ENCODE measurements at places on chromosomes 6 and 20.

- no peak for DNase-seq
These were observed 219.7 kb downstream of the ZMYND8 start for GRCh38 chr20:47136782-47137181.

DNA sequence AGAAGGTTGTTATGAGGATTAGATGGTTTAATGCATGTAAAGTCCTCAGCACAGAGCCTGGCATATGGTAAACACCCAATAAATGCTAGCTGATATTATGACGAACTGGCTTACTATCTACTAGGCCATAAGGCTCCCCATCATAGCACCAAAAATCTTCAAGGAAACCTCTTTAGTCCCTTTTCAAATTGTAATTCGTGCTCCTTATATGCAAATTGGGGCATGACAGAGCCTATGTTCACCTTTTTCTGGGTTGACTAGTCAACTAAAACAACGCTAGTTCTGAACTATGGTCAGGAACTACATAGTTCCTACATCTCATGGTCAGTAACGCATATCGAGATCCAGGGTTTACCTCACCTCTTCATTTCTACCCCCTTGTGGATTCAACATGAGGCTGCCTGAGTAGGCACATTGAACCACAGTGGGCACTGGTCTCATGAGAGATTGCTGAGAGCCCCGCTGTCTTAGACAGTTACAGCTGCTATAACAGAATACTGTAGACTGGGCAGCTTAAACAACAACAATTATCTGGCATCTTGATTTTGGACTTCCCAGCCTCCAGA is 97.2 kb upstream of the TNFAIP3 start:
- no peak for DNase-seq

DNA sequence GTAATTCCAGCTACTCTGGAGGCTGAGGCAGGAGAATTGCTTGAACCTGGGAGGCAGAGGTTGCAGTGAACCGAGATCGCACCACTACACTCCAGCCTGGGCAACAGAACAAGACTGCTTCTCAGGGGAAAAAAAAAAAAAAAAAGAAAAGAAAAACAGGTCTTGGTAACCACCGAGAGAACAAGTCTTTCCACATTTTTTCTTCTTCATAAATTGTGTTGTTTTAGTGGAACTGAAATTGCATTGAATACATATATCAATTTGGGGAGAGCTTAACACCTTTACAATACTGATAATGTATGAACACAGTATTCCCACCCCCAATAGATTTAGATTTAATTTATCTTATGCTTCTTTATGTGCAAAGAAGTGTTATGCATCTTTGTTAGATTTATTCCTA is 70.0 kb upstream of the PLEKHG1 start:
- no peak for DNase-seq

DNA sequence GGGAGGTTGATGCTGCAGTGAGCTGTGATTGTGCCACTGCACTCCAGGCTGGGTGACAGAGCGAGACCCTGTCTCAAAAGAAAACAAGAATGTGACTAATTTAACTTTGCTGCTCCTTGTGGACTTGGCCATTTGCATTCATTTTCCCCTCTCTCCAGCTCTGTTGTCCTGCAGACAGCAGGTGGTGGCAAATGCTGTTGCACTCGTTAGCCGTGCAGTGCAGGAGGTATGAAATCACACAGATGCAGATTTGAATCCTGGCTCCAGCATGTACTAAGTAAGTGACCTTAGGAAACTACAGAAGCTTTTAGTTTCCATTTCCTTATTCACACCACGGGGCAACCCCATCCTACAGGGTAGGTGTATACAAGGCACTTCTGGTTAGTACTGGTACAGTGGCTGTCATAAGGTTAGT is 9.6 kb upstream of the BEND3 start:
- DNase-seq, result no peak

DNA sequence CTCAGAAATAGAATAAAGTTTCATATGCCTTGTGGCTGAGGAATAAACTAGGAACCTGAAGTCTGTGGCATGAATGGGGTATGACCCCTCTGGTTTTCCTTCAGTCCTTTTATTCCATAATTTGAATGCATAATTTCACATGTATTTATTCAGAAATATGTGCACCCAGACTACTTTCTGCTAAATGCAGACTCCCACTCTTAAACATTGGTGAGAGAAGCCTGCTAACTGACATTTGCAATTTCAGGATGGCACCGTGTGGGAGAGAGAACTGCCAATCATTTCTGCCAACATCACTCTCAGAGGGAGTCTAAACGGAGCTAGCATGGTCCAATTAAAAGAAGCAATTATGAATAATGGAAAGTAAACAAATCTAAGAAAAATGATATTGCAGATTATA is 141.3 kb downstream of the ADGRB3 start:
- no peak for DNase-seq

DNA sequence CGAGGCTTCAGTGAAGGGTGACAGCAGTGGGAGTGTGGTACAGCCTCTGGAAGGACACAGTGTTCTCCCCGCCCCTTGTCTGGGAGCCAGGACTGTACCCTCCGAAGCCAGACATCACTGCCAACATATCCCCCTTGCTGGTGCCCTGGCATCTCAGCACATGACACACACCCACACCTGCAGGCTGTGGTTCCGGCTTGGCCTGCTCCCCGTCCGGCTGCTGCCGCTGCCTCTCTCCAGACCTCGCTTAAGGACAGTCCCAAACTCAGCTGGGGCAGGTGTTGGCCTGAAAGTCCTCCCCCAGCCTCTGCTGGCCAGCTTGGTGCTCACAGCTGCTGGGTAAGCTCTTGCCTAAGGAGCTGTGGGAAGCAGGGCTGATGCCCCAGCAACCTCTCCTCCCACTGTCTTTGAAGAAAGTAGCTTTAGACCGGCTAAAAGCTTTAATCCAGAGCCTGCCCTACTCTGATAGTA is 7.0 kb downstream of the EMILIN3 start:
- no peak for DNase-seq

DNA sequence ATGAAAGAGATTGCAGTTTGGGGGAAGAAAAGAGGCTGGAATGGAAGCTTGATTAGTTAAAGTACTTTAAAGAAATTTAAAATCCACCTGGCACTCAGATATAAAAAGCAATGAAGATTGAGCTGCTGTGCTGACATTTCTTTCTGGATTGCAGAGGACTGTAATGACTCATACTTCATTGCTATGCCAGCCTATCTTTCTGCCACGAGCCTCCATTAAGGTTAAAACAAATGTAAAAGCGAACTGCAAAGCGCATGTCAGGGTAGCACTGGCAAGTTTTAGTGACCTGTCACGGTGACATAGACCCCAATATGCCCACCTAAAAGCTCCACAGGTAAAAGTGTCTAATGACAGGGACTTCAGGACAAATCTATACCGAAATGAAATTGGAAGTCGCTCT is 449.6 kb downstream of the C6orf118 start:
- no peak for DNase-seq

- DNase-seq, result no peak
These were observed 75.6 kb upstream of the LGSN start for GRCh38 chr6:63395381-63395780.

- DNase-seq, result no peak
These were observed 6.9 kb downstream of the VGLL2 start for GRCh38 chr6:117272032-117272866.

DNA sequence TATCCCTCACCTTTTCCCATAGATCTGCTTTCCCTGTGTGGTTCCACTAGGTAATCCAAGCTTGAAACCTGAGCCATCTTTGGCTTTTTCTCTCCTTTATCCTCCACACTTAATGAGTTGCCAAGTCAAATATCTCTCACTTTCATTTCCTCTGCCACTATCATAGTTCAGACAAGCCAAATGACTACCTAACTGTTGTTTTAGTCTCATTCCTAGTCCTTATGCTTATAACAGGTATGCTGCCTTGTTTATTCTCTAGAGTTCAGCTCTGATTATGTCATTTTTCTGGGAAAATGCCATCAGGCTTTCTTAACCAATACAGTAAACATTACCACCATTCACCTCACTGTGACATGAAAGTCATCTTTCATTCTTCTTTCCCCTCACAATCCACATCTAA is 6.5 kb downstream of the EFHC1 start:
- DNase-seq, result no peak

GRCh38 chr20:59325142-59325523 is 24.7 kb downstream of the EDN3 start:
- DNase-seq, result no peak

DNA sequence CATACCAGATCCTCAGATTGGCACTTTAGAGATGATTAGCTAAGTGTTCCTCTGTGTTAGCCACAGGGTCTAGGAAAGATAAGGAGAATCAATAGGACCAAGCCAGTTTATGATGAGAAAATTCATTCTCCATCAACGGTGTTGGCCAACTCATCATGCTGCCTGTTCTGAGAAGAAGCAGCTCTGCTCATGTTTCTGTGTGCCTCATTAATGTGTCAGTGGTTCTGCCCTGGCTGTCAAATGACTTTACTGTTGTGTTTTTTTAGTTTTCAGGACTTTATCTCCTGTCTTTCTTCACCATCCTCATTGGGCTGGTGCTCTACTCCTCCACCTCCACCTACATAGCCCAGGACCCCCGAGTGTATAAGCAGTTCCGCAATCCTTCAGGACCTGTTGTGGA is 234.3 kb upstream of the PLN start:
- no peak for DNase-seq

- DNase-seq, result no peak
These were observed 201.4 kb downstream of the TMEM242 start for GRCh38 chr6:157121897-157122296.

GRCh38 chr6:89387516-89388201 is 24.4 kb downstream of the RRAGD start:
- DNase-seq, result no peak

DNA sequence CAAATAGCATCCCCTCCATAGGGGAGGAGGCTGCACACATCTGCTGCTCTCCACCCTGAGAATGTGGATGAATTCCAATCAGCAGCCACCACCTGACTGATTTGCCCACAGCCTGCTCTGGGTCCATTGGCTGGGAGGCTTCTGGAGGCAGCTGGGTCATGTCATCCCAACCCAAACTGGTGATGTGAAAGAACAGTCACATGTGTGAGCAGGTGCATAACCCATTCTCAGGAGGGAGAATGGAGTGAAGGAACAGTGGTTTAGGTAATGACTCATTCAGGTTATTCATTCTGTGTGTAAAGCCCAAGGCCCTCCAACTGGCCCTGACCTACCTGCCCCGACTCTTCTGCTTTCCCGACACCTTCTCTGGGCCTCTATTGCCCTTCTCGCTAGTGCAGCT is 90.9 kb upstream of the GCM1 start:
- DNase-seq, result no peak

GRCh38 chr6:148935705-148936435 is 189.0 kb downstream of the UST start:
- peak; percentile 53 for DNase-seq

DNA sequence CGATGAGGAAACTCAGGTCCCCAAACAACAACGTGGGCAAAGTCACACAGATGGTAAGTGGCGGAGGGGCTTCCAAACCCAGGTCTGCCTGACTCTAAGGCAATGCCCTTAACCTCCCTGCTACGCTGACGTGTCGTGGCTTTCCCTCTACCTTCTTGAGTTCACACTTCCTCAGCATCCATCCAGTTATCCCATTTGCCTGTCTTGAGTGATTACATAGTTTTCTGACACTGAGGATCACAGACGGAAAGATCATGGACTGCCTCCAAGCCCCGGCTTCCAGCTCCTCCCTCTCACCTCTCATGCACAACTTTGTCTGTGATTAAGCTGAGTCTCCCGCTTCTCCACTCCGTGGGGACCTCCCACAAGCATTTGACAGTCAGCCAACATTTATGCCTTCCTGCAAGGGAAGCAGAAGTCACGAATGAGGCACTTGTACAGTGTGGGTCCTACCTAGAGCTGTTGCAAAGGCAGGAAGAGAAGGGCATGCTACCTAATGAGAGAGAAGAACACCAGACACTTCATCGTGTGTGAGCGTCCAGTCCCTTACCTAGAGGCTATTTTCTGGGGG is 33.8 kb downstream of the TBC1D7 start:
- no peak for DNase-seq

DNA sequence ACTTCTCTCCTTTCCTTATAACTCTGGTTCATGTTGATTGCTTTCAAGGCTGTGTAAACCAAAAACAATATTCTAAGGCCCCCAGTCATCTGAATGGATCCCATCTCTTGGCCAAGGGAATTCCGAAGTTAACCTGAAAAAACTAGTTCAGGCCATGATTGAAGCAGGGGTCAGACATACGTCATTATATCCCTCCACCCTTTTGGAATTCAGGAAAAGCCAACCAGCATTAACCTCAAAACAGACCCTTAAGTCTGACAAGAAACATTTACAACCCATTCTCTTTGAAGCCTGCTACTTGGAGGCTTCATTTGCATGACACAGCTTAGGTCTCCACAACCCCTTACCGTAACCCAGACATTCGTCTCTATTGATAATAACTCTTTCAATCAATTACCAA is 39.7 kb downstream of the SLC26A8 start:
- DNase-seq, result no peak

- DNase-seq, result no peak
These were observed 69.8 kb downstream of the STAU1 start for GRCh38 chr20:49118307-49118706.

GRCh38 chr6:38264605-38265004 is 375.1 kb downstream of the BTBD9 start:
- no peak for DNase-seq

DNA sequence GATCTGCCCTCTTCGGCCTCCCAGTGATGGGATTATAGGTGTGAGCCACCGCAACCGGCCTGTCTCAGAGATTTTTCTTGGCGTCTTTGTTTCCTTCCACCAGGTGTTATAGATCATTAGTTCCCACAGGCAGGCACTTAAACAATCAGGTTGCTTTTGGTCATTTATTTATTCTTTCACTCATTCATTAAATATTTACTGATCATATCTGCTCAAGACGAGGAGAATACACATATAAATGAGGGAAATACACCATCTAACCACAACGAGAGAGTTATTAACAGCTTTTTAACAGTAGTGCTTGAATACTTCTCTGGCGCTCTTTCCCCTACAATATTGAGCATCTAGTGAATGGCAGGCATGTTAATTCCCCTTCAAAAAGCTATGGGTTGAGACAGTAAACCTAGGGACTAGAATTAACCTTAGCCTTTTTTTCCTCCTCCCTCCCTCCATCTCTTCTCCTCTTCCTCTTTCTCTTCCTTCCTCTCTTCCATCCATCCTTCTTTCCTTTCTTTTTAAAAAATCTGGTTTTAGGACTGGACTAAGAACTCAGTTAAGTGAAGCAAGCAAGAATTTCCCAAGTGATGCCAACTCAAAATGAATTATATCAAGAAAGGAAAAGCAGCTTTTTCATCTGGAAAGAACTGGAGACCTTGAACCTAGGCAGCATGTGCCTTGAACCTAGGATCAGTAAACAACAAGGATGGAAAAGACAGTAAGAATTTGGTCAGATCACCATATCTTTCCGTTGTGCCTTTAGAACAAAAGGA is 41.1 kb upstream of the RFPL4B start:
- DNase-seq, result no peak

DNA sequence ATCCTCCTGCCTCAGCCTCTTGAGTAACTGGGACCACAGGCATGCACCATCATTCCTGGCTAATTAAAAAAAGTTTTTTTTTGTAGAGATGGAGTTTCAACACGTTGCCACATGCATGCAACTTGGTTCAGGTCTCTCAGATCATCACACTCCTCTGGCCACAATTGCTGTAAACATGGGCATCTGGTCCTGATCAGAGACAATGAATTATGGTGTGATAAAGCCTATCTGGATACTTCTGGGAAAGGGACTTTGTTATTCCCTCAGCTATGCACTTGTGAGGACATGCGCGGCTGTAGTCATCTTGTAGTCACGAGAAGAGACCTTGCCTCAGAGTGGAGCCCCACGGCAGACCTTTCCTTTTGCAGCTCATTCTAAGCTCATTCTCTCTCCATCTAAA is 210.9 kb upstream of the ZFP64 start:
- no peak for DNase-seq

Measured in fibroblast of the aortic adventitia (primary cell).